ENCODE measurements at places on chromosomes 1 and 21. TPM values are rescaled to one million over a fixed set of nuclear protein-coding genes. Genes with fewer than 3 reads are reported as not detected.

DNA sequence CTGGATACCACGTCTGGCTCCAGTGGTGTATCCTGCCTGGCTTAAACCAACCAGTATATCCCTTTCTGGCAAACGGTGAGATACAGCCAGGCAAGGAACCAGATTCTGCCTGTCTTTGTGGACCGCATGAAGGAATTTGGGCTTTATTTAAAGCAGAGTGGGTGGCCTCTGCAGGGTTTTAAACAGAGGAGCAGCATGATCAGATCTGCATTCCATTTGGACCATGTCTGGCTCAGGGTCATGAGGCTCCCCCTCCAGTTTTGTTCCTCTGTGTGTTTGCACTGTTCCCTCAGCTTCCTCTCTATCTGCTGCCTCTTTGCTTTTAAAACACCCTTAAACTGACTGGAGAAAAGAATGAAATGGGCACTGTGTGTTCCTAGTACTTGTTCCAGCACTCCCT, 195.0 kb downstream of the GIPC2 start:
- no peaks in the 10 kb centered on the region for H3K36me3 ChIP-seq
- H3K27me3 ChIP-seq, result no peaks in the 10 kb centered on the region
- H3K27ac ChIP-seq, result no peak overlapping the region
- H3K4me3 ChIP-seq, result no peak overlapping the region

- H3K27me3 ChIP-seq, result peaks cover 10% of the 10 kb centered on the region
- DNase-seq, result no peak
- no peak overlapping the region for H3K27ac ChIP-seq
Observed at GRCh38 chr21:38712664-38713063, 93.1 kb upstream of the ETS2 start.

DNA sequence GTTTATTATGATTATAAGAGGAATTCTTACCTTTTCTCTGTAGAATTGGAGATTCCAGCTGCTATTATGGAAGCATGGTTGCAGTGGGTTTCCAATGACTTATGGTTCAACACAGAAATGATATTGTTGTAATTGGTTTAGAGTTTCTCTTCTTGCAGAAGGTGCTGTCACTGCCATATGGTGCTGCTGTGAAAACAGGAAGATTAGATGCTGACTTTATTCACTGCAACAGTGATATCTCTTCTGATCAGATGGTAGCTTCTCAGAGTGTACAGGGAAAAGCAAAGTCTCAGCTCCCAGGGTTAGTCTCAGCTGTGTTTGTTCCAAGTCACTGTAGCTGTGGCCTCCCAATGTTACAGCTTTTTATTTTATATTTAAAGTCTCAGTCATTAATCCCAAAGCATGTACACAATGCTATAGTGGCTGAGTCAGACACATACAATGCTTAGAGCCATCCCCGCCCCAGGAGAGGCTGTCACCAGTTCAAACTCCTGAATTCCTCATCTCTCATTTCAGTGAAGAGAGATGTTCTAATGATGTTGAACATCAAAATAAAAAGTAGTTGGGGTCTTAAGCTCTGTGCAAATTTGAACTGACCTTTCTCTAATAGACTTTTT, 42.7 kb upstream of the RGS2 start:
- H3K27ac ChIP-seq, result no peak overlapping the region
- H3K36me3 ChIP-seq, result no peaks in the 10 kb centered on the region
- peak; percentile 14 for DNase-seq

DNA sequence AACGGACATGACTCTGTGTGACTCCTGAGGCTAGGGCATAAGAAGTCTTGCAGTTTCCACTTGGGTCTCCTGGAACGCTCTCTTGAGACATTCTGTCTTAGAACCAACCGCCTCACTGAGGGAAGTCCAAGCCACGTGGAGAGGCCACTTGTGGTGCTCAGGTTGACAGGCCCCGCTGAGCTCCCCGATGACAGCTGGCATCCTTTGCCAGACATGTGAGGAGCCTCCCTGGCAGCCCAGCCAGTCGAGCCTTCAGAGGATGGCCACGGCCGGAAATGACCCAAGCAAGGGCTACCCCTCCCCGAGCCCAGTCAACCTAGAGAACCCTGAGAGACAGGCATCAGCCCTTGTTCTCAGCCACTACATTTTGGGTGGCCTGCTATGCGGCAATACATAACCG, 20.7 kb downstream of the PLEKHA6 start:
- no peak overlapping the region for H3K27ac ChIP-seq
- H3K36me3 ChIP-seq, result no peaks in the 10 kb centered on the region

GRCh38 chr1:27111626-27112573, 43.0 kb downstream of the SLC9A1 start:
- DNase-seq, result peak; percentile 100
- peaks cover 22% of the 10 kb centered on the region for H3K4me1 ChIP-seq
- H3K36me3 ChIP-seq, result peaks cover 3% of the 10 kb centered on the region
- no peak overlapping the region for H3K4me3 ChIP-seq

Gene LENEP
- not detected for total RNA-seq

- DNase-seq, result no peak
- H3K4me3 ChIP-seq, result no peak overlapping the region
- no peak overlapping the region for H3K27ac ChIP-seq
- no peaks in the 10 kb centered on the region for H3K36me3 ChIP-seq
Observed at GRCh38 chr1:66258404-66259105, 275.4 kb upstream of the SGIP1 start.

GRCh38 chr1:98792123-98792522, 130.6 kb downstream of the SNX7 start:
- H3K4me1 ChIP-seq, result no peaks in the 10 kb centered on the region
- H3K4me3 ChIP-seq, result no peak overlapping the region
- H3K27me3 ChIP-seq, result no peaks in the 10 kb centered on the region
- H3K36me3 ChIP-seq, result no peaks in the 10 kb centered on the region
- peak; percentile 14 for DNase-seq
- H3K27ac ChIP-seq, result no peak overlapping the region

DNA sequence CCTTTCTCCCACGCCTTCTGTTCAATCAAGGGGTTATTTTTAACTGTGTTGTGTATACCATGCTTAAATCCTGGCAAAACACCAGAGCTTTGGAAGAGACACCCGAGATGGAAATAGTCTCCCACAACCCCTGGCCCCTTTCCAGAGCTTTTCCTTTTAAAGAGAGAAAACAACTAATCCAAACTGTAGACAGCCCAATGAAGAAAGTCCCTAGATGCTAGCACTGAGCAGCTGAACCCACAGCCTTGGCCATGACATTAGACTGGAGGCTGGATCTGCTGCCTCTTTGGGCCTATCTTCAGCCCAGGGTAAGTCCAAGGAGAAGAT, 64.9 kb upstream of the ARTN start:
- H3K4me1 ChIP-seq, result peaks cover 15% of the 10 kb centered on the region
- no peaks in the 10 kb centered on the region for H3K27me3 ChIP-seq
- no peak overlapping the region for H3K4me3 ChIP-seq
- H3K27ac ChIP-seq, result no peak overlapping the region
- no peaks in the 10 kb centered on the region for H3K36me3 ChIP-seq

DNA sequence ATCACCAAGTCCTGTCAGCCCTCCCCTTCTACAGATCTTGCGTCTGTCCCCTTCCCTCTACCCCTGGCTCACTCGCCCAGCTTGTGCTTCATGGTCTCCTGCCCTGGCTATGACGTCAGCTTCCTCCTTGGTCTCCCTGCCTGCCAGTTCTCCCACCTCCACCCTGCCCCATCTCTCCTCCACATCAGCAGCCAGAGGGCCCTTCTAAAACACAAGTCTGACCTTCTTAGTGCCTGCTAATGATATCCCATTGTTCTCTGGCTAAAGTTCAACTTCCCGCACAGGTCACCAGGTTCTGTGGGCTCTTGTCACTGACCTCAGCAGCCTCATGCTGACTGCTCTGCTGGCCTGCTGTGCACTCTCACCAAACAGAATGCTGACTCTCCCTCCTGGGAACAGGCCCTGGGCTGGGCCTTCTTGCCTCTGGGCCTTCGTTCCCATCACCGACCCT, 24.7 kb upstream of the MYCL start:
- no peaks in the 10 kb centered on the region for H3K36me3 ChIP-seq
- peaks cover 5% of the 10 kb centered on the region for H3K27me3 ChIP-seq
- H3K4me1 ChIP-seq, result peaks cover 3% of the 10 kb centered on the region
- H3K4me3 ChIP-seq, result no peak overlapping the region
- peak; percentile 31 for DNase-seq
- H3K27ac ChIP-seq, result no peak overlapping the region

Gene RASSF5
- total RNA-seq, result 0.43 TPM

DNA sequence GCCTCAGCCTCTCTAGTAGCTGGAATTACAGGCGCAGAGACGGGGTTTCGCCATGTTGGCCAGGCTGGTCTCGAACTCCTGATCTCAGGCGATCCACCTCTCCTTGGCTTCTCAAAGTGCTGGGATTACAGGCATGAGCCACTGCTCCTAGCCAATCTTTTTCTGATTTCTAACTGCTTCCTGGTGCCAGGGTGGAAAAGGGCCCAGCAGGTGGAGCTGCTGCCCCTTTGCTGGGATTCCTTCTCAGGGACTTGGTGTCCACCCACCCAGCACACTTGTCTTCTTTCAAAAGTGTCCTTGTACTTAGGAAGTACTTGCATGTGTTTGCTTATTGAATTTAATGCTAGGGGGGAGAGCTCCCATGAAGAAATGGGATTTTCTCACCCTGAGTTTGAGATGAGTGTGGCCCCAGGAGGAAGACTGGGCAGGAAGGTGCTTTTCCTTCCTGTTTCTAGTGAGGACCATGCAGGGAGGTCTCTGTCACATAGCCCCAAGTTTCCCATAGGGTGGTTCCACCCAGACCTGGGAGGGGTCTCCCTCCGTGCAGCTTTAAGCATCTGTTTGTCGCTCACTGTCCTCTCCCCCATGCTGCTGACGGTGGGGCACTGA, 14.2 kb downstream of the UTP11 start:
- H3K27me3 ChIP-seq, result no peaks in the 10 kb centered on the region
- peaks cover 26% of the 10 kb centered on the region for H3K4me1 ChIP-seq
- no peak overlapping the region for H3K27ac ChIP-seq
- DNase-seq, result peak; percentile 37
- peaks cover 40% of the 10 kb centered on the region for H3K36me3 ChIP-seq
- H3K4me3 ChIP-seq, result no peak overlapping the region

All from astrocyte (in vitro differentiated cells and primary cell).